Right atrium auricular region (tissue), 2 donors: ENCODE measurements at places on chromosomes 12 and 14.

- DNase-seq = no peak
Measured at GRCh38 chr14:73696466-73697400, 17.5 kb downstream of the PNMA1 start.

- DNase-seq = no peak
Measured at GRCh38 chr12:116565963-116566362, 6.8 kb downstream of the MAP1LC3B2 start.

- peak; percentile 11 for DNase-seq
Measured at GRCh38 chr14:20657216-20658211, 16.0 kb upstream of the OR6S1 start.

DNA sequence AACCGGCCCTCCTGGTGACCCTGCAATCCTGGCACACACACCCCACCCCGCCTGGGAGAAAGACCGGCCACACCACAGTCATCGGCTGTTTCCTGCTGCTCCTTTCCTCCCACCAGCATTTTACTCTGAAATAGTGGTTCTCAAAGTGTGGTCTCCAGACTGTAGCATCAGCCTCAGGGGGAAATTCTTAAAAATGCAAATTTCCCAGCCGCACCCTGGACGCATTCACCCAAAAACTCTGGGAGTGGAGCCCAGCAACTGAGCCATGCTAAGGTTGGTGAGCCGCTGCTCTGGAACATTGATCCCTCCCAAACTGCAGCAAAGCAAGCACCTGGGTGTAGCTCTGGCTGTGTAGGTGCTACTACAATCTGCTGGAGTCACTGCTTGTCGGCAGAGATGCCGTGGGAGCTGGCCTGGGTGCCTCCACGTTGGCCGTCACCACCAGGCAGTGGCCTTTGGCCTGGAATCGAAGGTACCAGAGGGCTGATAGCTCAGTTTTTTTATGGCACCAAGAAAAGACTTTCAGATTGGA lies 38.4 kb upstream of the BCL2L14 start:
- DNase-seq = peak; percentile 28

DNA sequence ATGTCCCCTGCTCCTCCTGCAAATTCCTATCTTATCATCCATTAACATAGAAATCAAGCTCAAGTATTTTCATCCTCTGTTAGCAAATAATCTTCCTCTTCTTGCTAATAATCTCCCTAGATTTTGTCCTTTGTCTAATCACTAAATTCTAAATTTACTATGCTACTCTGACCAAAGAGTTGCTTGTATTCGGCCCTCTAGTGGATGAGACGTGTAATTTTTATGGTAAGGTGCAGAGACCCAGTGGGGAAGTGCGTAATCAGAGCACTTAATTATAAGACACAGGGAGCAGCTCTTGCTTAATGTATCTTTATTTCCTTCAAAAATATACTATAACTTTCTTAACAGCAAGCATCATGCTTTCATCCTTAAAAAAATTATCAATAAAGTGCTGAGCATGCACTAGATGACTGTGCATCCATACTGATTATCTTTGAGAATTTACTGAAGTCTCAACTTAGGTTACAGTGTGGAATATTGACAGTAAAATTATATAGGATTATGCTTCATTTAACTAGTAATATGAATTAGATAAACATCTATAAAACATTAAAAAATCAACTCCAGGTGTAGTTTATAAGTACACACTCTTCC lies 212.6 kb downstream of the SLC16A7 start:
- DNase-seq = no peak

DNA sequence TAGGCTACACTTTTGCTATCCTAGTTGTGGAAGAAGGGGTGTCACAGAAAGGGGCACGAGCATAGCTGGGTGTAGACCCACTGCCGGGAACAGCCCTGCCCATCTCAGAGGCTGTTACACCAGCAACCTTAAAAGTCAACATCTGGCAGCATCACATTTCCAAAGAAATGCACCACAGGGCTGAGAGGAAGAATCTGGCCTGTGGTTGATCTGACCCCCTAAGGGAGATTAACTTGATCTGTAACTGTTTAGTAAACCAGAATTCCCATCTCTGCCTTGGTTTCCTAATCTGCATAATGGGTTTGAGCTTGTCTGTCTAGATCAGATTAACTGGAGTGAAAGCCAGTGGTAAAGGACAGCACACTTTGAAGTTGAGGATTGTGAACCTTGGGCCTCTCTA lies 1.3 kb downstream of the LRP1-AS start:
- DNase-seq = no peak

DNA sequence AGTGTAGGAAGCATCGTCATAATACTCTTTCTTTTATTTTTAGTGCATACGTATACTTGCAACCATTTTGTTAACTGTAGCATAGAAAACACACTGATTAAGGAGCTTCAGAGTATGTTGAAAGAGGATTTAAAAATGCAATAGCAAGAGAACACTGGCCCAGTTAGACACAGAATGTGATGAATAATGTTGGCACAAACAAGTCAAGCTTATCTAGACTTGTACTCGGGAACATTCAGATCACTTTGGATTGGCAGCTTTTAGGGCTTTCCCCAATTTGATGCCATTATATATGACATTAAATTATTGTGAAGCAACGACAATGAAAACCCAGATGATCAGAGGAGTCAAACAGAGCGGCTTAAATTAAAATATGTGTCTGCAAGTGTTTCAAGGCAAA lies 468.1 kb downstream of the PRKD1 start:
- DNase-seq = no peak

DNA sequence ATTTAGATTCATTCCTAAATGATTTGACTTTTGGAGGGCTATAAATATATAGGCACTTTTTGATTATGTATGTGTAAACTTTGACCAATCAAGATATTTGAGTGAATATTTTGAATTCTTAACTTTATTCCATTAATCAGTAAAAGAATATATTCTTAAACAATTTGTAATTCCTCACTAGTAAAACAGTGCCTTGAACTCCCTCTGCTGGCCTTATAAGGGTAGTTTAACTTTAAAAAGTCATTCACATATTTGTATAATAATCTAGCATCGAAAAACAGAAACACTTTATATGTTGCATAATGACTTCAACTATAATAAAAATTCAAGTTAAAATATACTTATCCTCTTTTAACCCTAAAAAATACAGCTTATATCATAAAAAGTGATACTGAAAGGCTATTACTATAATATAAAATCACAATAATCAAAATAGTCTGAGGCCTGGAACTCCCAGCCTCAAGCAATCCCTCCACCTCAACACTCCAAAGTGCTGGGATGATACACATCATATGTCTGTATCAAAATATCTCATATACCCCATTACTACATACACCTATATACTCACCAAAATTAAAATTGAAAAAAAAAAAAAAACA lies 31.2 kb downstream of the CCDC59 start:
- no peak for DNase-seq

- peak; percentile 70 for DNase-seq
Measured at GRCh38 chr14:26872515-26873361, 274.9 kb upstream of the NOVA1 start.

DNA sequence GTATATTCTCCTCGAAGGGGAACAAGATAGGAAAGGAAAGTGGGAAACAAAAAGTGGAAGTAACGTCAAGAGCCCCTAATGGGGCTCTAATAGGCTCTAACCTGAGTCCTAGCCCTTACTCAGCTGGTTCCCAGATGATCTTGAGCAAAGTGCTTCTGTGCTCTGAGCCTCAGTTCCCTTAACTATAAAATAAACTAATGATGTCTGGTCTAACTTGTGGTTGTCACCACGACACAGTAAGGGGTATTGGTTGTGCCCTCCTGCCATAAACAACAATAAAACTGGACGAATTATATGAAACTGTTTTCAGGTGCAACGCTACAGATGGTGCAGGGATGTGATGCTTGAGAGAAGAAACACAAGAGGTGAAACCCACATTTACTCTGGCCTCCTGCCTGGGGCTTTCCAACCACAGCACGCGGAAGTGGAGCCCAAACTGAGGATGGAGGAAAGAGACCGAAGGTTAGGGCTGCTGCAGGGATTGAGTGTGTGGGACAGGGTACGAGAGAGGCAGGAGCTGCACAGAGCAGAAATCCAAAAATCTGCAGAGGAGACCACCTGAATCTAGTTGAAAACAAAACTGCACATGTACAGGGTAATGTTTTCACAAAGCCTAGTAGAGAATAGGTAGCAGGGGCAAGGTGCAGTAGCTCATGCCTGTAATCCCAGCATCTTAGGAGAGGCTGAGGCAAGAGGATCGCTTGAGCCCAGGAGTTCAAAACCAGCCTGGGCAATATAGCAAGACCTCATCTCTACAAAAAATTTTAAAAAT lies 45.6 kb upstream of the BCL2L14 start:
- peak; percentile 38 for DNase-seq

DNA sequence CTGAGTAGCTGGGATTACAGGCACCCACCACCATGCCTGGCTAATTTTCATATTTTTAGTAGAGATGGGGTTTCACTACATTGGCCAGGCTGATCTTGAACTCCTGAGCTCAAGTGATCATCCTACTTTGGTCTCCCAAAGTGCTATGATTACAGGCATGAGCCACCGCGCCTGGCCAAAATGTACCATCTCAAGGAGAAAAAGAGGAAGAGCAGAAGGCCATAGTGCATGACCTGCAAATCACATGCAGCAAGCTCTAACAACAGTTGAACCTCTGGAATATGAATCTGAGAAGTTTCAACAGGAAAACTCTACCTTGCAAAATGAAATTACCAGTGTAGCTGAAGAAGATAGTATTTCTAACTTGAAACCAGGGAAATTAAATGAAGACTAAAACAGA lies 17.1 kb upstream of the SERPINA1 start:
- DNase-seq = no peak

- no peak for DNase-seq
Measured at GRCh38 chr14:63745272-63745671, 17.4 kb upstream of the SGPP1 start.

DNA sequence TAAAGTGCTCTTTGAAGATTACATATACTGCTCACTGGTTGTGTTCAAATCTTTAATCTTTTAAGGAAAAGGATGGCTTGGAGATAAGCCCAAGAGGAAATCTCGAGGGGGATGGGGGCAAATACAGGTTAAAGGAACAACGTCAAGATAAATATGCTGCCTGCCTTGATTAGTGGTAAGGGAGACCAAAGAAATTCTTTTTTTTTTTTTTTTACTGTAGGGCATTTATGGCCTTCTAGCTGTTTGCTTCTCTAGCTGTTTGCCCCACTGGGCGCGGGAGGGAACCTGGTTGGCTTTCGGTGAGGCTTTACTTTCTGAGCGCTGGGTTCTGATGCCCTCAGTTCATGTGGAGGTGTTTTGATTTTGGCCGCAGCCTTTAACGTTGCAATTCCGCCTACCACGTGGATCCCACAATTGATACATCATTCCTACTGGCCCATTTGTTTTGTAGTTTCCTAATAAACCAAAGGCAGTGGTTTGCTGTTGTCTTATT lies 5.7 kb downstream of the CCND2 start:
- DNase-seq = no peak

DNA sequence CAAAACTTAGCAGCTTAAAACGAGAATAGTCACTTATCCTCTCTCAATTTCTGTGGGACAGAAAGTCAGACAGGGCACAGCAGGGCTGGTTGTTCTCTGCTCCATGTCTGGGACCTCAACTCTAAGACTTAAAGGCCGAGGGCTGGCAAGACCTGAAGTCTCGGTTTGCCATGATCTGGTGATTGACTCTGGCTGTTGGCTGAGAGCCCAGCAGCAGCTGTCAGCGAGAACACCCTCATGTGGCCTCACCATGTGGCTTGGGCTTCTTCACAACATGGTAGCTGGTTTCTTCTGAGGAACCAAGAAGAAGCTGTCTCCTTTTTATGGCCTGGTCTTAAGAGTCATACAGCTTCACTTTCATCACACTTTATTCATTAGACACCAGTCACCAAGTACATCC lies 1.7 kb upstream of the VASH1 start:
- DNase-seq = no peak
